ENCODE measurements at places on chromosomes 13 and 19.

DNA sequence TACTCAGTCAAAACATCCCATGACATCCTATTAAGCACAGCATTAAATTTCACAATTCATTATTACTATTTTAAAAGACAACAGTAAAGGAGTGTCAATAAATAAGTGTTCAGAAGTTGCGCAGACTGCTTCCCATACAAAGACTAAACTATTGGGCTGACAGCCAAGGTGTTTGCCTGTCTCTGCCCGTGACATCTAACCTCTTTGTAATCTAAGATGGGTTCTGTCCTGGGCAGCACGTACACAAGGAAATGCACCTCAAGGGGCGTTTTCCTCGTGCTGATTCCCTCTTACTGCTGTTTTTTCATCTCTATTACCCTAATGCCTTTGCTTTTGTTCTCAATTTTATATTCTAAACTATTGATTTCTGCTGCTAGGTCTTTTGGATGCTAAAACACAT is 216.3 kb downstream of the NHLRC3 start:
- no peak for DNase-seq

- DNase-seq: no peak
Measured at GRCh38 chr13:60642552-60642951, 245.5 kb downstream of the TDRD3 start.

DNA sequence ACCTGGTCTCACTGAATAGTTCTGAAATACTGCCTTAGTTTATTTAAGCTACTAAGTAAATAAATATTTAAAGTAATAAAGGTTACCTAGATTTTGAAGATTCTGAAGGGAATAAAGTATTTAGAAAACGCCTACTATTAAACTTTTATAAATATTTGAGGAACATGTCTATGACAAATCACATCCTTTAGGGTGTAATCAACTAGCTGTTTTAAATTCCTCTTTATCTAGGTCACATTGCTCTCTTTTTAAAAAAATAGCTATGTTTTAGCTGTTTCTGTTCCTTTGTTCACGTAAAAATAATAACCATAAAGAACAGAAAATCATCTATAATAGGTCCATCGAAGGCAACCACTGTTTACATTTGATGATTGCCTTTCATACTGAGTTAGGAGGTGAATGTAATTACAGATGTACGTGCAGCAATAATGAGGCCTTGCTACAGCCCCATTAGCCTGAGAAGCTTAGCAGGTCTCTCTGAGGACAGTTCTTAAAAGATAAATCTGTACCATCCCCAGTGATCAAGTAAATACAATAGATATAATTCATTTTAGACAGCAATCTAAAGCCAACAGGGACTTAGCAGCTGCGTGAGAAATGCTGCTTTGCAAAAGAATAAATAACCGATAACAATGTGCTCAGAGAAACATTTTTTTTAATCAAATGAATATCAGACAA is 449.5 kb downstream of the LIG4 start:
- DNase-seq: peak; percentile 5

DNA sequence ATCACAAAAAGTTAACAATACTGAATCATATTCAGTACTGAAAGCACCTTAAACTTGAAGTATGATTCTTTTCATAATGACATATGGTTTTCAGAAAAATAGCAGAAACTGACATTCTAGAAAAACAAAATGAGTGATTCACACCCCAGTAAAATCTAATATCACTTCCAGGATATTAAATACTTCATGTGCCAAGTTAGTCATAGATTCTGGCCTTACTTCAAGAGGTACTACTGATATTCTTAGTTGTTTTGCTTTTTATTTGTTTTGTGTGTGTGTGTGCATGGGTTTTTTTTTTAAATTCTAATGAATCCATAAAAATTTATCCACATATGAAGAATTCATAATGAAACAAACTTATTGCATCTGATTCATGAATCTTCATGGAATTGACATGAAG is 207.9 kb upstream of the UFM1 start:
- peak; percentile 31 for DNase-seq

DNA sequence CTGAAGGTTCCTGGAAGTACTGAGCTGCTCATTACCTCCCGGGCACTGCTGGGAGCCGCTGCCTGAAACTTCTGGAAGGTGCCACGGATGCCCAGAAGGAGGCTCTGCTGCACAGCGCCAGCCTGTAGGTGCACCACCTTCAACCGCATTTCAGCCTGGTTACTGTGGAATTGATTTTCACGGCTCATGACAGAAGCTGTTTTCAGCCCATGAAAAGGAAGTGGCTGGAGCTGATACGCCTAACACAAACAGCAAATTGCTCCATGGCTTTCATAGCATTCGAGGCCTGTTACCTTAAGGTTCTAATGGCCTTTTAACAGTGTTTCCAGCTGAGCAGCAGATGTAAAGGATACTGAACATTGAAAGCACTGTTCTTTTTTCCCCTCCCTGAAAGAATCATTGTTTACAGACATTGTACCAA is 22.0 kb downstream of the GPC6 start:
- peak; percentile 47 for DNase-seq

GRCh38 chr19:5235458-5236219 is 105.0 kb downstream of the PTPRS start:
- DNase-seq: no peak

GRCh38 chr13:27203854-27204253 is 32.2 kb upstream of the USP12 start:
- DNase-seq: peak; percentile 42

- no peak for DNase-seq
Measured at GRCh38 chr13:74203576-74203975, 69.4 kb upstream of the KLF12 start.

DNA sequence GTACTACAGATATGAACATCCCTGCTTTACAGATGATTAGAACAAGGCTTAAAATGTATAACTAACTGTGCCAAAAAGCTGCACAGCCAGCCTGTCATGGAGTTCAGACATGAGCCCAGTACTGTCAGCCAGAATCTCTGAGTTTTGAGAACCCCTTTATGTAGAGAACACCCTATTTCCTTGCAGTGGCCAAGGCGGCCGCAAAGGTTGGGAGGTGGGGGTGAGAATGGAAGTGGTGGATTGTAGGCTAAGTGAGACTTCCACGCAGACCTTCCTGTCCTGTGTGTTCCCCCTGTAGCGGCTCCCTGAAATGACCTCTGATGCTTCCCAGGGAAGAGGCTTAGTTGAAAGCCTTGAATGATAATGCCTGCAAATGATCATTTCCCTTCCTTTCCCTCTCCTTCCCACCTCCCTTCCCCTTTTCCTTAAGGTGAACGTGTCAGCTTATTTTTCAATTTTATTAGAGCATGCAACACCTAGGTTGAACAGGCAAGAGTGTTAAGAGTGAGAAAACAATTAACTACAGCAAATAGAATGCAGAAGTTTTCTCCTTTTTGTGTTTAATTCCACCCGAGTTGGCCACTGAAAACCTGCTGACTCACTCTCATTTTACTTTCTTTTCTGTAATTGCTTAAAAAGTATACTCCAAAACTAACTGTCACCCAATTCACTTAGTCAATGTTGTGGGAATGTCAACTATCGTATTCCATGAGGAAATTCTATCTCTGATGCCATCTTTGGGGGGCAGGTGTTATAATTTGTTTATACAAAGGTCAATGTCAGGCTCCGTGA is 167.0 kb upstream of the EDNRB start:
- DNase-seq: peak; percentile 16

GRCh38 chr13:39044536-39044935 is 6.3 kb downstream of the NHLRC3 start:
- no peak for DNase-seq

- no peak for DNase-seq
Measured at GRCh38 chr13:45778882-45779281, 72.7 kb downstream of the SIAH3 start.

DNA sequence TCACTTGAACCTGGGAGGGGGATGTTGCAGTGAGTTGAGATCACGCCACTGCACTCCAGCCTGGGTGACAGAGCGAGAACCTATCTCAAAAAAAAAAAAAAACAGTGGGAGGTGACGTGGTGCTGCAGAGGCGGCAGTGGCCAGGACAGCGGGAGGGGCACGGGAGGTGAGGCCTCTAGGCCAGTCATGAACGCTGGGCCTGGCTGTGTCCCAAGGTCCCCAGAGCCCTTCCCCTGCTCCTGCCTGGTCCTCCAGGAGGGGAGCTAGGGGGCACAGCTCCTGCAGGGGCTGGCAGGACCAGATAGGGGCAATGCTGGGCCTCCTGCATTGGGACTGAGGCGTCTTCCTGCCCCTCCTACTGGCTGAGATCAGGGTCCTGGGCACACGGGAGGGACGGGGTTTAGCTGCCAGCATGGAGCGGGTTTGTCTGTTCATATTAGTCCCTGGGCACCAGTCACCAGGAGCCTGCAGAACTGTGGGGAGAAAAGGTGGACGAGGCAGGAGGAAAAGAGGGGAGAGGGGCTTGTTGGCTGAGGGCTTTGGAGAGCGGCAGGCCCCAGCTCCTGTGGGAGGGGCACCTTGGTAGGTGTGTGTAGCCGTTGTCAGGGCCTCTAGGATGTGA is 4.5 kb downstream of the MAP2K7 start:
- DNase-seq: no peak

- no peak for DNase-seq
Measured at GRCh38 chr19:39637891-39638290, 17.8 kb upstream of the LGALS16 start.

DNA sequence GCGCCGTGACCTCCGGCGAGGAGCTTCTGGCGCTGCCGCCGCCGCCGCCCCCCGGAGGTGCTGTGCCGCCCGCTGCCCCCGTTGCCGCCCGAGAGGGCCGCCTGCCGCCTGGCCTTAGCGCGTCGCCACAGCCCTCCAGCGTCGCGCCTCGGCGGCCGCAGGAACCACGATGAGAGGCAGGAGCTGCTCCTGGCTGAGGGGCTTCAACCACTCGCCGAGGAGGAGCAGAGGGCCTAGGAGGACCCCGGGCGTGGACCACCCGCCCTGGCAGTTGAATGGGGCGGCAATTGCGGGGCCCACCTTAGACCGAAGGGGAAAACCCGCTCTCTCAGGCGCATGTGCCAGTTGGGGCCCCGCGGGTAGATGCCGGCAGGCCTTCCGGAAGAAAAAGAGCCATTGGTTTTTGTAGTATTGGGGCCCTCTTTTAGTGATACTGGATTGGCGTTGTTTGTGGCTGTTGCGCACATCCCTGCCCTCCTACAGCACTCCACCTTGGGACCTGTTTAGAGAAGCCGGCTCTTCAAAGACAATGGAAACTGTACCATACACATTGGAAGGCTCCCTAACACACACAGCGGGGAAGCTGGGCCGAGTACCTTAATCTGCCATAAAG is 4.8 kb downstream of the PDX1 start:
- DNase-seq: no peak

DNA sequence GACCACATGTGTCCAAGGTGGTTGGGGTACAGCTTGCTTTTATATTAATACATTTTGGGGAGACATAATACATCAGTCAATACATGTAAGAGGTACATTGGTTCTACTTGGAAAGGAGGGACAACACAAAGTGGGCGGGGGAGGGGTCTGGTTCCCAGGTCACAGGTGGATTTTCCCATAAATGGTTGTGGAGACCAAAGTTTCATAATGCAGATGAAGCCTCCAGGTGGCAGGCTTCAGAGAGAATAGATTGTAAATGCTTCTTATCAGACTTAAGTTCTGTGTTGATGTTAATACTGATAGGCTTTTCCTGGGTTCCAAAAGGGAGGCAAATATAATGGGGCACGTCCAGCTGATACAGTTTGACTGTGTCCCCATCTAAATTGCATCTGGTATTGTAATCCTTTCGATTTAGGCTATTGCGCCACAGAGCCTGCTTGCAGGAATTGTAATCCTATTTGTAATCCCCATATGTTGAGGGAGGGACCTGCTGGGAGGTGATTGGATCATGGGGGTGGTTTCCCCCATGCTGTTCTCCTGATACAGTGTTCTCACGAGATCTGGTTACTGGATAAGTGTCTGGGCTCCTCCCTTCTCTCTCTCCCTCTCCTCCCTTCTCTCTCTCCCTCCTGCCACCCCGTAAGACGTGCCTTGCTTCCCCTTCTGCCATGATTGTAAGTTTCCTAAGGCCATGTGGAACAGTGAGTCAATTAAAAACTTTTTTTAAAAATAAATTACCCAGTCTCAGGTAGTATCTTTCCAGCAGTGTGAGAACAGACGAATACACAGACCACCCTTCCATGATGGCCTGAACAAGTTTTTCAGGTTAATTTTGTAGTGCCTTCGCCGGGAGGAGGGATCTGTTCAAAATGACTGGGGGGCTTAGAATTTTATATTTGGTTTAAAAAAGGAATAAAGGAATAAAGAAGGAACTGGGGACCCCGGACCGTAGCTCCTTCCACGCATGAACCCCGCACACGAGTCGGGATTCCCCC is 44.9 kb downstream of the ZNF823 start:
- DNase-seq: peak; percentile 61

- DNase-seq: no peak
Measured at GRCh38 chr13:30924721-30925120, 7.7 kb upstream of the TEX26 start.

DNA sequence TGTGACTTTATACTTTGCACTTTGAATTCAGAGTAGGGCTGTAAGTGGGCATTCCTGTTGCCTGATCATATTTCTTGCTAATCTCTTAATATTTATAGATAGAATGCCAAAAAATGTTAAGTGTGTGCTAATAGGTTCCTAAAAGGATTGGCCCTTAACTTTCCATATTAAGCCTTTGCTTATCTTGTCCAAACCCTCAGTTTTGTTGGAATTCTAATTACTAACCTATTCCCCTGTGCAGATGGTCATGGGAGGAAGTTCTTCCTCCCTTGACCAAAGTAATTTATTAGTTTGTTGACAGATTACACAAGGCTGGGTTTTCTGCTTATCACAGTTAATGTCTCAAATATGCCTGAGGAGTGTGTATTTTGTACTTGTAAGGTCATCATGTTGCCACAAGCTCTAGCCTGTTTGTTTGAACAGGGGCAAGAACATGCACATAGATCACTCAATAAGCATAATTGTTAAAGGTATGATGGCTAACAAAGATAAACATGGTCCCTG is 541.1 kb upstream of the SPRY2 start:
- peak; percentile 41 for DNase-seq

DNA sequence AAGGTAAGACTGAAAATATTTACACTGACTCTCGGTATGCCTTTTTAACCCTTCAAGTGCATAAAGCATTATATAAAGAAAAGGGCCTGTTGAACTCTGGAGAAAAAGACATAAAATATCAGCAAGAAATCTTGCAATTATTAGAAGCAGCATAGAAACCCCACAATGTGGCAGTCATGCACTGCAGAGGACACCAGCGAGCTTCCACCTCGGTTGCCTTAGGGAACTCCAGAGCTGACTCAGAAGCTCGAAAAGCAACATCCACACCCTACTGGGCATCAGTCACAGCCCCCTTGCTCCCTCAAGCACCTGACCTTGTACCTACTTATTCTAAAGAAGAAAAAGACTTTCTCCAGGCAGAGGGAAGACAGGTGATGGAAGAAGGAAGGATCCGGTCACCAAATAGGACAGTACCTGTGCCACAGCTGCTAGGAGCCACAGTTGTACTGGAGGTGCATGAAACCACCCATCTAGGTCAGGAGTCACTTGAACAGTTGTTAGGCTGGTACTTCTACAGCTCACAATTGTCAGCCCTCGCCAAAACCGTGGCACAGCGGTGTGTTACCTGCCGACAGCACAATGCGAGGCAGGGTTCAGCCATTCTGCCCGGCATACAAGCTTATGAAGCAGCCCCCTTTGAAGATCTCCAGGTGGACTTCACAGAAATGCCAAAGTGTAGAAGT is 2.9 kb downstream of the ZNF816 start:
- DNase-seq: no peak

GRCh38 chr13:76723551-76724232 is 162.5 kb downstream of the KCTD12 start:
- DNase-seq: peak; percentile 96

- no peak for DNase-seq
Measured at GRCh38 chr19:2992958-2993357, 15.6 kb downstream of the TLE6 start.

Data from fibroblast of the aortic adventitia (primary cell).